Hematopoietic multipotent progenitor cell treated with erythropoietin and hydrocortisone succinate and interleukin-3 and kit ligand, for 15 days (in vitro differentiated cells): ENCODE measurements at places on chromosomes 2 and 18.
A peak's percentile ranks its signal among the peaks of the same experiment; 100 is the strongest.

- no peak for DNase-seq
These were observed 136.4 kb downstream of the HDAC4 start for GRCh38 chr2:239264492-239264837.

DNA sequence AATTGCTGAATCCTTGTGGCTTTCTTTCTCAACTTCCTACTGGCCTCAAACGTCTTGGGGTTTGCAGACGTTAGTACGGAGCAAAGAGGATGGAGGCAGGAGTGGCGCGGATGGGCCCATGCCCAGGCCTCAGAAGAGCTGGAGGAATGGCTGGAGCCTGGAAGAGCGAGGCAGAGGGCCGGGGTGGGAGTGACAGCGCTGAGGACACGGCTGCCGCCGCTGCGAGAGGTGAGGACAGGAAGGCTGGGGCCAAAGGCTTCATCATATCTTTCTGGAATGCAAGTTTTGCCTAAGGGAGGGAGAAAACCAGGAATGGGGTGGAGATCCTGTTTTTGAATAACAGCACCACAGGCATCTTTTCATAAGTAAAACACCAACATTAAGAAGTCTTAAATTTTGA lies 178.5 kb upstream of the SESTD1 start:
- no peak for DNase-seq

- no peak for DNase-seq
These were observed 91.2 kb downstream of the NEDD4L start for GRCh38 chr18:58135183-58135641.

GRCh38 chr2:102334486-102334885 lies 21.1 kb upstream of the IL18R1 start:
- DNase-seq: no peak

DNA sequence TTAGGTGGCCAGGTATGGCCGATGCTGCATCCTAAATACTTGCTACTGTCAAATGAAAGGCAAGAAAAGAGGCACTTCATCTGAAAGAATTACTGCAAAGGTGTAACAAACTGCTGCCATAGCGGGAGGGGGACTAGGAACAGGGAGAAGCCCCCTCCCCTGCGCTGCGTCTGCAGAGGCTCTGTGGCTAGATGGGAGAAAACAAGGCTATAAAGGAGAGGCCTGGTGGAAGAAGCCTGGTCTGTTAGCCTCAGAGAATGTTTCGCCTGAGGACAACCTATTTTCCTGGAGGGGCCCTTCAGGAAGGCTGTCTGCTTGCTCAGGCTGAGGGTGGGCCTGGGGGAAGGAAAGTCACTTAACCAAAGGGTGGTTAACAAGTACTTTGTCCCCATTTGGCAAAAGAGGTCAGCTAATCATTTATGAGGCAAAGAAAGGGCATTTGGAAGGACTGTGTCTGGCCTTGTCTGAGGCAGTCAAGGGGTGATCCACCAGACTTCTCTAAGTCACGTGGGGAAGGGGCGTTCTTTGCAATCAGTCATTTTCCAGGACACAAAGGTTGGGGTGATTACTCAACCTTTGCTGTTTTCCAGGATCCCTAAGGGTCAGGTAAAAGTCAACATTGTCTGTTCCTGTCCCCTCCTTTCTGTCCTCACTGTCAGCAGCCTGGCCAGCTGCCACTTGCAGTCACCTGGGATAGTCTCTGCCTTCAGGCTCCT lies 103.0 kb upstream of the TMEM200C start:
- DNase-seq: no peak

- no peak for DNase-seq
These were observed 1420.3 kb upstream of the PIK3C3 start for GRCh38 chr18:40534723-40535122.

GRCh38 chr2:235956281-235956970 lies 211.8 kb downstream of the GBX2 start:
- DNase-seq: no peak

DNA sequence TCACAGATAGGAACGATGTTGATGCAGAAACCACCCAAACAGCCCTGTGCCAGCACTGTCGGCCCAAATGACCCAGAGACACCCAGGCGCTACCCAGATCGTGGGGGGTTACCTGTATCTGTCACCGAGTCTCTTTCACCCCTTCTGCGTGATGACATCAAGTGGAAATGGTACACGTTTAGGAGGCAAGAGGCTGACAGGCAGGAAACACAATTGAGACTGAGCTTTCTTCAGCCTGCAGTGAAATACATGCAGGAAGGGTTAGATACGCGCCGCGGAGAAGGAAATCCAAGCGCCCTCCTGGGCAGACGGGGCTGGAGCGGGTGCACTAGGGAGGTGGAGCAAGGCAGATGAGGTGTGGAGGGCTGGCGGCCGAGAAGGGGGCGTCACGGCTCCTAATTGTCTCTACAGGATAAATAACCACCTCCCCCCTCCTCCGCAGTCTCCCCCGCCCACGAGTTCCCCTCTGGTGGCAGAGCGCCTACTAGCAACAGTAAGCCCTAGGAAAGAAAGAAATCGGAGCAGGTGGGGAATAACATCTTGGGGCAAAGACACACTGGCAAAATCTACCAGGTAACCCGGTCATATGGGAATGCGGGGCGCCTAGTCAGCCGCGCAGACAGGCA lies at the start of gene RNF152:
Gene RNF152, minus strand, starts transcription at position 325 of the 626 bp plus-strand sequence. CDS start 76,544 bp downstream, outside the sequence.
- no peak for DNase-seq

- no peak for DNase-seq
These were observed 125.0 kb downstream of the LRP2 start for GRCh38 chr2:169237286-169237685.

DNA sequence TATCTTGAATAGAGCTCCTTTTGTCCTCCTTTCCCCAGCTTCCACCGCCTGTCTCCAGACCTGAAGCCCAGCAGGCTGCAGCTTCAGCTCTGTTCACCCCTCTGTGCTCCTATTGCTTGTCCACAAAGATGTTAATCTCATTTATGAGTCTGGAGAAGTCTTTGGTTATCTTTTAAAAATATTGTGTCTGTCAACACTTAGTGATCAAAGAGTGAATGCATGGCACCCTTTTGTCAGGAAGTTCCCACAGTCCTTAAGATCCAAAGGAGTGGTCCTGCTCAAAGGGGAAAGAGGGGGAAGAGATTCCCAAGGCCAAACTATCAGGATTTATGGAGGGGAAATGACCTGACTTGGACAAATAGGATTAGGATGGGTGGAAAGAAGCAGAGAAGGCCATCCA lies 118.9 kb downstream of the ACAA2 start:
- no peak for DNase-seq

- DNase-seq: peak; percentile 46
These were observed 491.0 kb downstream of the SOX11 start for GRCh38 chr2:6183226-6183625.

DNA sequence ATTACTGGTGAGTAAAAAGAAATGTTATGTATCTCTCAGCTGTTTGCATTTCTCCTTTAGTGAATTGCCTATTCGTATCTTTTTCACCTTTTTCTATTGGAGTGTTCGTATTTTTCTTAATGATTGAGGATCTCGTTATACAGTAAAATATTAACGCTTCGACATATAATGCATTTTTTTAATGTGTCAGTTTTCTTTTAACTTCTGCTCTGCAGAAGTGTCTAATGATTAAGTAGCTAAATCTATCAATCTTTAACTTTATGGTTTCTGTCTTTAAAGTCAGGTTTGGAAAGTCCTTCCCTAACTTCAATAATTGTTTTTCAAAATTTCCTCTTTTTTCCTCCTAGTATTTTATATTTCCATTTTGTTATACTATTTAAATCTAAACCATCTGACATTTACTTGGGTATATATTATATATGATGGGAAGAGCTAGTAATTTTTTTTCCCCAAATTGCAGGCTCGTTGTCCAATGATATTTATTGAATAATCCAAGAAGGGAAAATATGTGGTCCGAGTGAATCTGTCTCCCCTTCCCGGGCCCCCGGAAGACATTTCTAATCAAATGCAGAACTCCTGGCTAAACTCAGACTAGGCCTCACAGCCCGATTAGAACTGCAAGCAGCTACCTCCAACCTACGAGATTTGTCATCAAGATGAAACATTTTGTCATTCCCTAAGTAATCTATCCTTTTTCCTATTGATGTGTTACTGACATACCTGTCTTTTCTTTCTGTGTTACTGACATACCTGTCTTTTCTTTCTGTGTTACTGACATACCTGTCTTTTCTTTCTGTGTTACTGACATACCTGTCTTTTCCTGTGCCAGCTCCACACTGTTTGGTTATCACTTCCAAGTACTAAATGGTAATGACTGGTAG lies 17.2 kb downstream of the PCBP1 start:
- DNase-seq: no peak

DNA sequence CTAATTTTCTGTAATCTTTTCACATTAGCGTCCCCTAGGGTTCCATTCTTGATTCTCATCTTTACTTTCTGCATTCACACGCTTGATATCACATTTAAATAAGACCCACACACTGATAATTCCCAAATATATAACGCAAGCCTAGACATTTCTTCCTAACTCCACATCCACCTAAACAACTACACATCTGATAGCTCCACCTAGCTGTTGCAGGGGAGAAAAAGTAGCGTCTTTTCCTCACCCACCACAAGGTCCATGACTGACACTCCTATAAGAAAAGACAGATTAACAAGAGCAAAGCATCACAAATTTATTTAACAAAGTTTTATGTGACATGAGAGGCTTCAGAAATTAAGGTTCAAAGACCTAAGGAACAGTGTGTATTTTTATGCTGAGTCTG lies 862.2 kb upstream of the DDX18 start:
- no peak for DNase-seq

DNA sequence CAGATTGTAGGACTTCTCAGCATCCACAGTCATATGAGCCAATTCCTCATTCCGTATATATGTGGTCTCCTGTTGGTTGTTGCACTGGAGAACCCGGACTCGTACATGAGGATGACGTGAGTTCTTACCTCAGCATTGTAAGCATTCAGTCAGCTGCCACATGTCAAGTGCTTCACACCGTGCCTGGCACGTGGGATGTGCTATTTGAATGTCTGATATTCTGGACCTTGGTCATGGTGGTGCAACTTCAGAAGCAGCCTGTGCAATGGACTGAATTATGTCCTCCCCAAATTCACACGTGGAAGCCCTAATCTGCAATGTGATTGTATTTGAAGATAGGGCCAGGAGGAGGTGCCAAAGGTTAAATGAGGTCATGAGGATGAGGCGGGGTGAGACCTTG lies 32.1 kb downstream of the PTGR3 start:
- no peak for DNase-seq

DNA sequence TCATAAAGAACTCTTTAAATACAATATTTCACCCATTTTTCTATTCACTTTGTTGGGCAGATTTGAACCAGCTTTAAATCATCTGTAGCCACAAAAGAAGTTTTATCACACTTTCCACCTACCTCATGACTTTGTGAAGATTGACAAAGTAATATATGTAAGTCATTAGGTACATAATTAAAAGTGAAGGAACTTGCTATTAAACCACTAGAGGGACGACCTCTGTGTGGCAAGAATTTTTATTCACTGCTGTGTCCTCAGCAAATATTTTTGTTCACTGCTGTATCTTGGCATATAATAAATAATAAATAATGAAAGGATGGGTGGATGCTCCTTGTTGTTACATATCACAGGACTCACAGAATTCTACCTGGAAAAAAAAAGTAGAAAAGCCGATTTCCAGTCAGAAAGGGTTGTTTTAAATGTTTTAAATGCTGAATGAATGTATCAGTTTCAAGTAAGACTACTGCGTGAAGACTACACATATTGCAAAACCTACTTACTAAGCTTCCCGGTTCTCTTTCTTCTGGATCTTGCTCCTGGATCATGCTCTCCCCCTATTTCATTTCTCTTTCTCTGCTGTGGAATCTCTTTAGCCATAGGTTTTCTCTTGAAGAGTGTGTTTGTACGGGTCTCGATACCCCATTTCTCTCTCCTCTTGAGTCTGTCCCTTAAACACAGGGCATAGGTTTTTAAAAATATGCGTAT lies 44.8 kb downstream of the KCMF1 start:
- DNase-seq: no peak

GRCh38 chr2:96538487-96539214 lies 2.1 kb downstream of the ARID5A start:
- DNase-seq: no peak

- no peak for DNase-seq
These were observed 323.5 kb upstream of the TANK start for GRCh38 chr2:160836755-160837154.

DNA sequence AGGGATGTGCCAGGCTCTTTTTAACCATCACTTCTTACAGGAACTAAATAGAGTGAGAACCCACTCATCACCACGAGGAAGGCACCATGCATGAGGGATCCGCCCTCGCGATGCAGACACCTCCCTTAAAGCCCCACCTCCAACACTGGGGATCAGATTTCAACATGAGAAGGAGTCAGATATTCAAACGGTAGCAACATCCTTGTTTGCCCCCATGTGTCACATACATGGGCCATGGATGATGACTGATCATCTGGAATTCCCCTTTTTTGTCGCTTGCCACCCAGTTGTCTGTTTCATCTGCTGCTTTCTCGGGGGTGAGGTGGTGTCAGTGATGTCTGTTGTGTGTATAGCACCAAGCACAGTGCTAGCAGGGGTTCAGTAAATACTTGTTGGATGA lies 57.9 kb downstream of the NCK2 start:
- DNase-seq: no peak

DNA sequence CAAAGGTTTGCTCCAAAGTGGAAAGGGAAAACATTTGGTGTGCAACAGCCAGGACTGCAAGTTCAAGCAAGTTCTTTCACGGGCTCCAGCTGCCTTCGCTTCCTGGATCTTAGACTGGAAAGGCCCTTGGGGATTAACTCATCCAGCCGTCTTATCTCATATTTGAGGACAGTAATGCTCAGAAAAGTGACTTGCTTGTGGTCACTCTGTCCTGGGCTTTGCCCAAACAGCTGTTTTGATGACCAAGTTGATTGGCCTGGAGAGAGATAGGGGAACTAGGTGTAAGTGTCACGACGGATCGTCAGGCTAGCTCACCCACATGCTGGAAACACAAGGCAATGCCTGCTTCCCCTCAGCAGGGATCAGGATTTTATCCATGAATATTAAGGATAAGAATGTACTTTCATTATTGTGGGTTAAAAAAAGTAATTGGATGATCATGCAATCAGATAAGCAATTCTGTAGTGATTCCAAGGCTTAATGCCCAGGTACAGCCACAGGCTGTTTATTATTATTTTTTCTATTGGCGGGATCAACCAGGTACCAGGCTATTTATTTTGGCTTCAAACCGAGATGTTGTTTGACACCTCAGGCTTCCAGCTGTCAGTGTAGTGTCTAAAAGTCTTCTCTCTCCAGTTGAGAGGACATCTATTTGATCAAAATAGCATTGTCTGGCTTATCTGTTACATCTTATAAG lies 162.5 kb upstream of the EPAS1 start:
- DNase-seq: no peak
